ENCODE measurements at places on chromosomes 7 and 10. TPM values are rescaled to one million over a fixed set of nuclear protein-coding genes. Genes with fewer than 3 reads are reported as not detected.
A peak's percentile ranks its signal among the peaks of the same experiment; 100 is the strongest.

DNA sequence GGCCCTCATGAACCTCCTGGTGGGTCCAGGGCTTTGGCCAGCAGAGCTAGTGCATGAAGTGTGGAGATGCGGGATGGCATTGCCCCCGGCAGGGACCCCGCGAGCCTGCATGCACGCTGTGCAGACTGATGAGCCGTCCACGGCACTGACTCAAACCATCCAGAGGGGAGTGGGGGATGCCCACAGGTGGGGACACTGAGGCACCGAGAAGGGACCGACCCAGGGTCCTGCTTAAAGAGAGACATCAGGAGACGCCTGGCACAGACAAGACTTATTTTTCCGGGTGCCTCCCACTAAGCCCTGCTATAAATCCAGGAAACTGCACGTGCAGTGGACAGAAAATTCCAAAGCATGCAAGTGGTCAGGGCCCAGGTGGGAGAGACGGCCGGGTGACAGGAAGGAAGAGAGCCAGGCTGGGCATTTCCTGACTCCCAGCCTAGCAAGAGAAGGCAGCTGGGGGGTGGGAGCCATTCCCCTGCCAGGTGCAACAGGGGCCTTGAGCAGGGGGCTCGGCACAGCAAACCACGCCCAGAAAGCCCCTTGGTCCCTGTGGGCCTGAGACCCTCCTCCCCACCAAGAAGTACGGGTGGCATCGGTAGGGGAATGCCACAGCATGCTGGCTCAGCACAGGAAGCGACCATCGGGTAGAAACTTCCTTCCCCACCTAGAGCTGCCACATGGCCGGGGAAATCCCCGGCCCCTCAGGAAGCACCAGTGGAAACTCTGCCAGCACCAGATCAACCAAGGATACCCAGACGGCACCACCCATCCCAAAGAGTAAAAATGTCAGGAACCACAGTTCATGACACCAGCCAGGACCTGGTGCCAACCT lies 91.5 kb downstream of the FOXL3 start:
- DNase-seq, result peak; percentile 89

- DNase-seq, result no peak
These were observed 87.4 kb downstream of the CHN2 start for GRCh38 chr7:29281782-29282541.

The MICALL2 gene
- 28.2 TPM for total RNA-seq

GRCh38 chr10:119667562-119668328 lies 16.6 kb downstream of the BAG3 start:
- DNase-seq, result no peak

DNA sequence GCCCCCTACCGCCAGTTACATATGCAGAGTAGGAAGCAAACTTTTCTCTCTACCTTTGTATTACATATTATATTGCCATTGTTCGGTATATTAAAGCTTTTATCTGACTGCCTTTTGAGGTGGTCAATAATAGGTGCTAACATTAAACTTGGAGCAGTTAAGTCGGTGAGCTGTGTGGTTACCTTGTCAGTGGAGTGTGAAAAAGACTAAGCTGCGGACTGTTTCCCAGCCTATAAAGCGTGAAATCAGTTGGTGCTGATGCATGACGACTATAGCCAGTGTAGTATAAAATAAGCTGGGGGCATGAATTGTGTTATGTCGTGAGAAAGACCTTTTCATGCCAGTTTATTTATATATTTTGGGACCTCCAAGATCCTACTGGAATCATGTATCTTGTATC lies 33.7 kb downstream of the R3HCC1L start:
- DNase-seq, result no peak

- peak; percentile 72 for DNase-seq
These were observed 7.0 kb downstream of the POLR2J start for GRCh38 chr7:102471791-102472125.

GRCh38 chr10:112348759-112349158 lies 25.2 kb upstream of the ACSL5 start:
- DNase-seq, result no peak

DNA sequence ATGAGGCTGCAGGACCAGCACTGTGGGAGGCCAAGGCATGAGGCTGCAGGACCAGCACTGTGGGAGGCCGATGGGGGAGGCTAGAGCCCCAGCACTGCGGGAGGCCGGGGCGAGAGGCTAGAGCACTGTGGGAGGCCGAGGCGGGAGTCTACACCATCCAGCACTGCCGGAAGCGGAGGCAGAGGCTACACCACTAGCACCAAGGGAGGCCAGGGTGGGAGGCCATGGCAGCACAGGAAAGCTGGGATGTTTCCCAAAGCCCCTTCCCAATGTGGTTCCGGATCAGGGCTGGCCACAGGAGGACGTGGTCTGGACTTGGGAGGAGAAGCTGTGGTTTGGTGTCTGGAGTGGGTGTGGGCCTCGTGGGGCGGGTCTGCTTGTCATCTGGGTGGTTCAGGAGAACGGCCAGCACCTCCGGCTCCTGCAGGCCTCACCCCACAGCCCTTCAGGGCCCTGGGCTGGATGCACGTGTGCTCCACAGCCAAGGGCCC lies 43.6 kb downstream of the PDGFA start:
- peak; percentile 76 for DNase-seq

Data from mesenteric fat pad (tissue), 1 donor.